GM23338 (cell line): ENCODE measurements at places on chromosomes 7 and 10. TPM values are rescaled to one million over a fixed set of nuclear protein-coding genes. Genes with fewer than 3 reads are reported as not detected.
A peak's percentile ranks its signal among the peaks of the same experiment; 100 is the strongest.

DNA sequence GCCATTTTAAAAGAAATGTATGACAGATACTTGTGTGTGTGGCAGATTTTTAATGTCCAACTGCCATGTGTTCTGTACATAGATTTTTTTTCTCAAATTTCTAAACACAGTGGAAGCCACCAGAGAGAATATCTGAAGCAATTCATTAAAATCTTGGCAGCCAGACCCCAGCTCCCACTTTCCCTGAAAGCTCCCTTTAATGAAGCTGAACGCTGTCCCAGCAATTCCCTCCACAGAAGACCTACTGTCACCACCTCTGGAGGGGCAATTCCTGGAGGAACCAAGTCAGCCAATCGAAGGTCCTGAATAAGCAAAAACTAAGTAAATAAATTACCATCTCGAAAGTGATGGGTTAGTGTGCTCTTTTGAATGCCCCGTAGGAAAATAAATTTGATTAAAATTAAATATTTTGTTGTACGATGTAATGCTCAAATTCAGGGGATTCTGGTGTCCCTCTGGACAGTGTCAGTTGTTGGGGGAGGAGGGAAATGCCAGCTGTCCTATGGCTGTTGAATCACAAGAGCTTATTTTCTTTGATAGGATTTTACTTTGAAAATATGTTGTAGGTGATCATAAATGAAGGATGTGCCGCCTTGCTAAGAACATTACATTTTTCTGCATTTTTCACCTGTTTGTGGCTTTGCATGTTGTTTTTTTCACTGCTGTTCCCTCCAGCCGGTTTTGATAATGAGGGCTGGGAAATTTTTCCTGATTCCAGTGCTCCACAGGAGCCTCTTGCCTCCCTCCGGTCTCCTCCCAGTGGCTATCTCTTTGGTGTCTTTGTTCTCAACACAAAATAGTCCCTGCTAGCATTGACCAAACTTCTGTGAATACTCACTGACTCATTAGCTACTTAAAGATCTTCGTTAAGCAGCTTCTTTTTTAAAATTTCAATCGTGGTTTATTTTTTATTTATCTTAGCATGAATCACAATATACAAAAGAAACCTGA is 9.2 kb upstream of the GSAP start:
- no peaks in the 10 kb centered on the region for H3K27me3 ChIP-seq
- no peaks in the 10 kb centered on the region for H3K36me3 ChIP-seq
- DNase-seq: peak; percentile 73
- peak overlapping the region; percentile 0; the same call in 1 of the 2 replicates for H3K4me3 ChIP-seq

The AQP1 gene
- total RNA-seq: 0.28 TPM in 1 of 2 replicates, not detected in the other

DNA sequence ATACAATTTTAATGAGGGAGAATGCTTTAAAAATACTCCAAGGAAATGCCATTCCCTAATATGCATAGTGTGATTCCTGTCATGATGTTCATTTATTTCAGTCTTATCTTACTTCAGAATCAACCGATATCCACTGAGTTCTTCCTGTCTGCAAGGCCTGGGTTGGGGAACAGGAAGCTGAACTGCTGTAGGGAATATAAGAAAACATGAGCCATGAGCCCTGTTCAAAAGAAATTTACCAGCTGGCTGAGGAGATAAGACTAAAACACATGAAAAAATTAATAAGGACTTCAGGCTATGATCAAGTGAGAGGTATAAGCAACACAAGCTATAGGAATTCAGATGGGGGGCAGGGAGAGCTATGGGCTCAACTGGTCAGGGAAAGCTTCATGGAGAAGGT is 184.7 kb downstream of the PLPP4 start:
- H3K27me3 ChIP-seq: peaks cover 15% of the 10 kb centered on the region; the same call in 1 of the 2 replicates
- no peak overlapping the region for H3K27ac ChIP-seq
- peaks cover 28% of the 10 kb centered on the region for H3K4me1 ChIP-seq
- H3K4me3 ChIP-seq: no peak overlapping the region
- H3K36me3 ChIP-seq: no peaks in the 10 kb centered on the region

DNA sequence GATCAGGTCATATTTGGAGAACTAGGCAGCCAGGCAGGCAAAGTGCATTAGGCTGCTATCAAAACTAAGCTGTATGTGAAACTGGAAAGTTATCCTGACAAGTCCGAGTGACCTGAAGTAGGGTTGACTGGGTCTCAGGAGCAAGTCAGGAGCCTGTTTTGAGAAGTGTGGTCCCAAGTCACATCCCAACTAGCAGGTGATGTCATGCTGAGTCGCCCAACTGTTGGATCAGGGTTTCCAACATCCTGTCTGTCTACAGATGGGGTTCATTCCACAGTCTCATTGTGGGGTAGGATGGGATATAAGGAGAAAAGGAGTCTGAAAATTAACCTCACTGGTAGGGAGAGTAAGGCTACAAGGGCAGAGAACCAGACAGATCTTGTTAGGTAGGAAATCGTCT is 27.0 kb downstream of the SLC26A4 start:
- H3K4me1 ChIP-seq: peaks cover 24% of the 10 kb centered on the region
- H3K4me3 ChIP-seq: no peak overlapping the region
- no peak for DNase-seq

The CXCL12 gene
- total RNA-seq: 47.3 and 53.8 TPM in 2 replicates

GRCh38 chr7:92968502-92968901 is 132.1 kb upstream of the CDK6 start:
- H3K4me3 ChIP-seq: no peak overlapping the region
- no peak overlapping the region for H3K27ac ChIP-seq
- no peaks in the 10 kb centered on the region for H3K36me3 ChIP-seq
- H3K27me3 ChIP-seq: no peaks in the 10 kb centered on the region

DNA sequence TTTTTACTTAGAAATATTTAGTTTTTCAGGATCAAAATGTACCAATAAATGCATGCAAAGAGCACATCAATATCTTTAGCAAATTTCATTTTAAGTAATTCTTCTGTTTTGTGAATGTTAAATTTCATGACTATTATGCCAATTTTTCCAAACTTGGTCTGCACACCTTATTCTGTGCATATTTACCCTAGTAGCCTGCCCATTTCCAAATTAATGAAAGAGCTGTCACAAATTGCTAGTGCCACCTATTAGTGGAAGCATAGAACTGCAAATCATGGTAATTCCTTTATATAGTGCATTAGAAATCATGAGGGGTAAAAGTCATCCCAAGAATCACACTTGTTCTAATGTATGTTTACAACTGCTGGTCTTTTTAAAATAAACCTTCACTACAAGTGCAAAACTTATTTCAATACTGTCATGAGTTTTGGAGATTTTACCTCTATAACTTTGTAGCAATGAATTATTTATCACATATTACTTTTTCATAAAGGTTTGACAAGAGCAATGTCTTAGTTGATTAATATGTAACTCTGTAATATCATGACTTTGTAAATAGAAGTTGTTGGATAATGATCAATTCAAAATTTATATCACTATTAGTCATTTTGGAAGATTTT is 5.7 kb downstream of the SEMA3A start:
- H3K27ac ChIP-seq: 0 out of 2 replicates have a peak overlapping the region, but pooled peaks have one; percentile 1
- H3K4me1 ChIP-seq: peaks cover 45% of the 10 kb centered on the region
- H3K27me3 ChIP-seq: no peaks in the 10 kb centered on the region
- H3K4me3 ChIP-seq: no peak overlapping the region

The CELF2 gene
- 22.5 and 22.9 TPM in 2 replicates for total RNA-seq

DNA sequence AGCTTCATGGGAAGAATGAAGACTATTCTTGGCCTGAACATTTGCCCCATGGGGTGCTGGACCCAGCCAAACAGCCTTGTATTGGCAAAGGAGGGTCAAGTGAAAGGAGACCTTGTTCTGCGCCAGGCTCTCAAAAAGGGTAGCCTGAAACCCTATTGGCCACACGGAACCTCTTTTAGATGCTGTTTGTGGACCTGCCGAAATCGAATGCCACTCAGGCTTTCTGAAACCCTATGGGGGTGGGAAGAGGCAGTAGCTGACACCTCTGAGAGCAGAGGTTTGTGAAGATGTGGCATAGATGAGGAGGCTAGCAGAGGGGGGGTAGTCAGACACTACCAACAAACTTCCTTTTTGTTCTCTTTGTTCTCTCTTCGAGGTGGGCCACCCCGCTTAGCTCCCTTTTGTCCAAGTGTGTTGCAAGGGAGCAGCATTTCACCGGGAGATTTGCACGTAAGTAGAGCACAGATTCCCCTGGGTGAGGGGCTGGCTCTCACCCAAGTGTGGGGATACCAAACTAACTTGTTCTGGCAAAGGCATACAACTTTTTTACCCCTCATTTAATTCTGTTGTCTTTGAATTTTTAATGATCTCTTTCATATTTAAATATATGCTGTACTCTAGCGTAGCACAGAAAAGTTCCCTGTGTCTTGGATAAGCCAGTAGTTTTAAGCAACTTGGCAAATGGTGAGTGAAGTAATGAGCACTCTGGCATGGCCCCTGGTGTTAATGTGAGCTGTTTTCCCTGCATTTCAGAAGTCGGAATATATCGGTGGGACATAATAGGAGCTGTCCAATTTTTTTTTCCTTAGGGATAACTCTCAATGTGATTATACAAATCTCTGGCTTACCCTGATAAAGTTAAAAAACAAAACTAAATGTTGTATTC is 107.7 kb downstream of the SEPTIN7 start:
- H3K4me3 ChIP-seq: no peak overlapping the region
- DNase-seq: peak; percentile 20
- H3K27me3 ChIP-seq: no peaks in the 10 kb centered on the region
- peaks cover 18% of the 10 kb centered on the region for H3K4me1 ChIP-seq

DNA sequence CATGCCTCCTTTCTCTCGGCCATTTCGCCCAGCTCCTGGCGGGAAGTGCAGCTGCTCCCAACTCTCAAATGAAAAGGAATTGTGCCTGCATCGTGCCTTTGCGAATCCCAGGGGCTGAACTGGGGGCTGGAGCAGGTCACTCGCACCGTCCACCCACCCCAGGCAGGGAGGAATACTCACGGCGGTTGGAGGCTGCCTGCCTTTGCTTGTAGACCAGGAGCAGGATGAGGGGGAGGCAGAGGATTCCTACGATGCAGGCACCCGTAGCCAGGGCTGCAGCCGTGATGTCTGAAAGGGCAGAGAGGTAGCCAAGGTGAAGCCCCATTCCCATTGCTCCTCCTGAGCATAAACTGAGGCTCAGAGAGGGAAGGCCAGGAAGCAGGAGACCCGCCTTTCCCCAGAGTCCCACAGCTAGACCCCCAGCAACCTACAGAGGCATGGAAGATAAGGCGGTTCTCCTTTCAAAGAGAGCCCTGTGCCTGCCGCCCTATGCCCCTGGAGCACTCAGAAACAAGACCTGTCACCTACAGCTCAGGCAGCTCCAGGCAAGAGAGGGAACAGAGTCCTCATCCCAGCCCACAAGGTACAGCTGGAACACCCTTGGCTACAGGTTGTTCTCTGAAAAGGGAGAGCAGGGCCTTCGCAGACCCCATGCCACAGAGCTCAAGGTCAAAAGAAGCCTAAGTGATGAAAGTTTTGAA is 18.0 kb downstream of the VSIR start:
- no peaks in the 10 kb centered on the region for H3K36me3 ChIP-seq

DNA sequence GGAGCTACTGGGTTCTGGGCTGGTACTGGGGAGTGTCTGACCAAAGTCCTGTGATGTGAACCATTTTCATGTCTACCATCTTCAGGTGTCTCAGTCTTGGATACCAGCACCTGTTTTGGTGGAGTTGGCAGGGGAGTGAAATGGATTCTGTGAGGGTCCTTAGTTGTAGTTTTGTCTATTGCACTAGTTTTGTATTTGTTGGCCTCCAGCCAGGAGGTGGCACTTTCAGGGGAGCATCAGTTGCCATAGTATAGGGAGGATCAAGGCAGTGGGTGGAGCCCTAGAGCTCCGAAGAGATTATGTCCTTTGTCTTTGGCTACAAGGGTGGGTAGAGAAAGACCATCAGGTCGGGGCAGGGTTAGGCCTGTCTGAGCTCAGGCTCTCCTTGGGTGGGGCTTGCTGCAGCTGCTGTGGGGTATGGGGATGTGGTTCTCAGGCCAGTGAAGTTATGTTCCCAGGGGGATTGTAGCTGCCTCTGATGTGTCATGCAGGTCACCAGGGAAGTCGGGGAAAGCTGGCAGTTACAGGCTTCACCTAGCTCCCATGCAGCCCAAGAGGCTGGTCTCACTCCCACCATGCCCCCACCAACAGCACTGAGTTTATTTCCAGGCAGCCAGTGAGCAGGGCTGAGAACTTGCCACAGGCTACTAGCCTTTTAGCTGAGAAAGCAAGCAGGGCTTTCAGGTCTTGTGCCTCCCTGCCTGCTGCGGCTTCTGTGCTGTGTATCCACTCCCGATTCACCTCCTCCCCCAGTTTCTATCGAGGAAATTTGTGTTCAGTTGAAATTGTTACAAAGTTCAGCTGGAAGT is 153.1 kb downstream of the ZNF365 start:
- no peaks in the 10 kb centered on the region for H3K36me3 ChIP-seq
- no peak for DNase-seq
- no peak overlapping the region for H3K27ac ChIP-seq

- H3K4me1 ChIP-seq: no peaks in the 10 kb centered on the region
- no peak overlapping the region for H3K27ac ChIP-seq
- no peaks in the 10 kb centered on the region for H3K36me3 ChIP-seq
Observed at GRCh38 chr7:3922175-3922635, 621.2 kb downstream of the SDK1 start.

The RBM28 gene
- 24.3 and 29.2 TPM in 2 replicates for total RNA-seq

The DPYSL4 gene
- total RNA-seq: 23.9 and 24.6 TPM in 2 replicates

The HELLS gene
- 776 and 869 TPM in 2 replicates for total RNA-seq

The ANXA8 gene
- total RNA-seq: not detected in 2 replicates

DNA sequence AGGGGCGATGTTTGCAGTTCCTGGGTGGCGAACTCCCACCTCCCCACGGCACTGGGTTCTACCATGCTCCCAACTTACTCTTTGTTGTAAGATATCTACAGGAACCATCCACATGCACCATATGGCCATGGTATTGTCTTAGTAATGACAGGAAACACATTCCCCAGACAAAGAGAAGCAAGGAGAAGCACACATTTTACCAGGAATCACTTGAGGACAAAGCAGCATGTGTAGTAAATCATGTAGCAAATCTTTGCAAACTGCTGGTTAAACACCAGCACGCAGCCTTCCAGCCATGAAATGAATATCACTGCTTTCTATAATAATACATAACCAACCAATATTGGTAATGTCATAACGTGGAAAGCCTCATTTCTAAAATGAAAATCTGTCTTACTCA is 101.2 kb downstream of the NRP1 start:
- H3K36me3 ChIP-seq: no peaks in the 10 kb centered on the region
- H3K27me3 ChIP-seq: no peaks in the 10 kb centered on the region
- no peak for DNase-seq
- no peak overlapping the region for H3K27ac ChIP-seq
- H3K4me1 ChIP-seq: peaks cover 18% of the 10 kb centered on the region; the same call in 1 of the 2 replicates

DNA sequence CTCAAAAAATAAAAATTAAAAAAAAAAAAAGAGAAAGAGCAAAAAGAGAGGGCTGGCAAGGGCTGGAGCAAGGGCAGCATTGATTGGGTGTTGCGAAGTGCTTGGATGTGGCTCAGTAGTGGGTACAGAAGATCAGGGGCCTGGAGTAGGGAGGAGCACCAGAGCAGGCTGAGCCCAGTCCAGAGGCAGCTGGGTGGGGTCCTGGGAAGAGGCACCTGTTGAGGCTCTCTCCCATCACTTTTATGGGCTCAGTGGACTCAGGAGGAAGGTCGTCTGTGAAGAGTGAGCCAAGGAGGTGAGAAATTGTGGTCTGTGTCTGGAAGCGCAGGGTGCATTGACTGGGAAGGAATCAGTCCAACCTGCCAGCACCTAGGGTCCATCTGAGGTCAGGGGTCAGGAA is 11.8 kb upstream of the ZMIZ2 start:
- no peaks in the 10 kb centered on the region for H3K36me3 ChIP-seq
- no peaks in the 10 kb centered on the region for H3K4me1 ChIP-seq
- H3K4me3 ChIP-seq: no peak overlapping the region

The PLCE1 gene
- 0.08 and 0.10 TPM in 2 replicates for total RNA-seq

GRCh38 chr10:122127943-122128342 is 139.0 kb downstream of the TACC2 start:
- H3K36me3 ChIP-seq: no peaks in the 10 kb centered on the region
- no peak for DNase-seq
- H3K4me3 ChIP-seq: no peak overlapping the region
- H3K27me3 ChIP-seq: no peaks in the 10 kb centered on the region
- H3K27ac ChIP-seq: no peak overlapping the region

The ANLN gene
- 63.4 and 66.7 TPM in 2 replicates for total RNA-seq
